Iris pigment epithelial cell (primary cell): ENCODE measurements at places on chromosomes 7 and 10.

GRCh38 chr10:58281092-58281752, 12.3 kb downstream of the CISD1 start:
- peak; percentile 17 for DNase-seq

- DNase-seq, result no peak
Observed at GRCh38 chr7:110386006-110386405, 704.9 kb upstream of the LRRN3 start.

GRCh38 chr10:35372329-35372728, 36.0 kb downstream of the CCNY start:
- DNase-seq, result peak; percentile 57

GRCh38 chr10:92916433-92916832, 68.1 kb downstream of the EXOC6 start:
- DNase-seq, result no peak

DNA sequence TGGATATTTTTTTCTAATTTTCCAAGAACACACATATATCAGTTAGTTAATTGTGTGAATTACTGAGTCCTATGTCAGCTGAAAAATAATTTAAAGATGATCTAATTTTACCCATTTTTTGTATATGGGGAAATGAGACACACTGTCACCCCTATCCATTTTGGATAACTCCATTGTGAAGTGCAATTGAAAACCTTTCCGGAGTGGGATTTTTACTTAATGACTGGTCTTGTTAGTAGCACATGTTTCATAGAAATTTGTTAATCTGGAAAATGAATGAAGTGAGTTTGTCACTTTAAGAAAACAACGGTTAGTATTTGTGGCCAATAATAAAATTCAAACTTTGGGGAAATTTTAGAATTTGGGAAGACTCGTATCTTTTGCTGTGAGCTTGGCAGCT, 2.0 kb downstream of the GARS1 start:
- no peak for DNase-seq

- no peak for DNase-seq
Observed at GRCh38 chr10:124734311-124735166, 9.6 kb downstream of the FAM53B start.

DNA sequence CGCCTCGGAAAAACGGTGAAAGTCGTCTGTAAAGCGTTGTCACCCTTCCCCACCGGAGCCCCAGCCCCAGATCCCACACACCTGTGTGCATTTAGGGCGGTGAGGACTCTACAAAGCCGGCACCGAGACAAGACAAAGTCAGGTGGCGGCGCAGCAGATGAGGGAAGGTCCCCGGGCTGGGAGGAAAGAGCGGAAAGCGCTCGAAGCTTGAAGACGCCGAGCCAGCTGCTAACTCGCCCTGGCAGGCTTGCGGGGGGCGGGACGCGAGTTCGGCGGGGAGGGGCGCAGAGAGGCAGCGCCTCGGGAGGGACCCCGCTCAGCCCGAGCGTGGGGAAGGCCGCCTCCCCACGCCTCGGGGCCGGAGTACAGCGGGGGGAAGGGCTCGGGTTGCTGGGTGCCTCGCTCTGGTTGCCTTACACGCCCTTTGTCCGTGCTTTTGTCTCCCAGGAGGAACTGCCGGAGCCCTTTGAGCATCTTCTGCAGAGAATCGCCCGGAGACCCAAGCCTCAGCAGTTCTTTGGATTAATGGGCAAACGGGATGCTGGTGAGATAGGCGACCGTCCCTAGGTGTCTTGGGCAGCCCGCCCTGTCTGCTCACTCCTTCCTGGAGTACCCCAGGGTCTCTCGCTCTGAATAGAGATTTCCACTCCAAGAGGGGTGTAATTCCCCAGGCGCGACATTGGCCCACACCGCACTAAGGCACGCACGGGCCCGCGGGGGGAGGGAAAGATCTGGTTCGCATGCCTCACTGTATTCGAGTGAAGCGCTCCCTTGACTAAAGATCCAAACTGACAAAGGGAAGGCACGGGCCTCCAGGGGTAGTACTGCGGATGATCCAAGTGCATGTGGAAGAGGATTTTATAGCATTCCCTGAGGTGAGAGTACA, 1.6 kb downstream of the TAC1 start:
- no peak for DNase-seq

- DNase-seq, result no peak
Observed at GRCh38 chr10:116990276-116990800, 14.6 kb downstream of the SHTN1 start.

DNA sequence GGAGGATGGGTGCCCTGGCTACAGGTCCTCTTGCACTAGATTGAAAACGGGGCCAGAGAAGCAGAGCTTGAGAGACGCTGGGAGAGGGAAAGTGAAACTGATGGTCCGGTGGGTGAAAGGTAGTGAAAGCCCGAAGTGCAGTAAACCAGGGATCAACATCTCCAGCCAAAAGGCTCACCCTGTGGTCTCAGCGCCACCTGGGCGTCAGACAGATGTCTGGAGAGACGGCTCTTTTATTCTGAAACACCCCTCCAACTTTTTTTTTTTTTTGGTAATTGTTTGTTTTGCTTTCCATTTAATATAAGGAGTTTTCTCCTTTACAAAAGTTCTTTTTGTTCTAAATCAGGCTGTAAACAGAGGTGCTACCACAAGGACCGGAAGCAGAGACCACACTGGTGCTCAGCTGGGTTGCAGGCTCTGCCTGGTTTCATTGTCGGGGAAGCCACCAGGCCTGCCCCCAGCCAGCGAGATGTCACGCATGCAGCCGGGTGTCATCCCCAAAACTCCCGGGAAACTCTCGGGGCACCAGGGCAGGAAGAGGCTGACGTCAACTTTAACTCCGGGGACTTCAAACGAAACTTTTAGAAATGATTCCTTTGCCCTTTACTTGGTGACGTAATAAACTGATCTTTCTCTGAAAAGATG, 11.2 kb downstream of the IL2RA start:
- DNase-seq, result peak; percentile 43

- DNase-seq, result no peak
Observed at GRCh38 chr10:33111488-33112051, 153.5 kb upstream of the ITGB1 start.

DNA sequence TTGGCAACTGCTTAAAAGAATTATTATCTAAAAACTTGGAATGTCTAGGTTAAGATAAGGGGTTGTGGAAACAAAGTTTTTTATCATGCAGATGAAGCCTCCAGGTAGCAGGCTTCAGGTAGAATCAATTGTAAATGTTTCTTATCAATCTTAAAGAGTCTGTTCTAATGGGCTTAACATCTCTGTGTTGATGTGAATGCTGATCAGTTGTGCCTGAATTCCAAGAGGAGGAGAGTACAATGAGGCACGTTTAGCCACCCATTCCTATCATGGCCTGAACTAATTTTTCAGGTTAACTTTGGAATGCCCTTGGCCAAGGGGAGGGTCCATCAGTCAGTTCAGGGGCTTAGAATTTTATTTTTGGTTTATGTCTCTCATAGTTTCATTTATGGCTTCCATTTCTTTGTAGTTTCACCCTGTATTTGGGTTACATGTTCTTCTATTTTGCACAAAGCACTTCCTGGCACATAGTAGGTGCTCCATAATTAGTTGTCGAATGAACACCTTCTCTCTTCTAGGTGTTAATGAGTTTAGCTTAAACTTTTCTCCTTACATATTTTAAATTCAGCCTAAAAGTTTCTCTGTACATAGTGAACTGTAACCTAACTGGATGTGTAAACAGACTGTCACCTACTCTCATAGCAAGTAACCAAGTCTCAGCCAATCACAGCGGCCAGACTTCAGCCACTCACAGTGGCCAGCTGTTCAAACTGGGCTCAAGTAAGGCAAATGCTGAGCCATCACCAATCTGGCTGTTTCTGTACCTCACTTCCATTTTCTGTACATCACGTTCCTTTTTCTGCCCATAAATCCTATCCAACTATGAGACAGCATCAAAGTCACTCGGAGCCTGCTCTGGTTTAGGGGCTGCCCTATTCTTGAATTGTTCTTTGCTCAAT, 34.7 kb downstream of the ALOX5 start:
- DNase-seq, result no peak

DNA sequence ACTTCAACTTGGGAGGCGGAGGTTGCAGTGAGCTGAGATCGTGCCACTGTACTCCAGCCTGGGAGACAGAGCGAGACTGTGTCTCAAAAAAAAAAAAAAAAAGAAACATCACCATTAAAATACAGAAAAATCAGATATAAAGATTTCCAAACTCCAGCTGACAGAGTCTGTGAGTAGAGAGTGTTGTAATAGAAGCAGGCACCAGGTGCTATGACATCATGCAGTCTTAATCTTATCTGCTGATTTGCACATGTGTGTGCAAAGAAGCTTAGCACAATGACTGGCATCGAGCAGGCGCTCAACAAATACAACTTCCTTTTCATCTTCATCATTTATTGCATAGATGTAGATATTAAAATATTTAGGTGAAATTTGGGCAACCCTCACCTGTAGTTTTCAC, 92.2 kb downstream of the PRKCQ start:
- DNase-seq, result no peak

GRCh38 chr7:91083855-91084644, 180.2 kb upstream of the FZD1 start:
- DNase-seq, result no peak

- DNase-seq, result no peak
Observed at GRCh38 chr10:17051851-17052250, 77.8 kb downstream of the CUBN start.

- no peak for DNase-seq
Observed at GRCh38 chr7:29956487-29956836, 33.1 kb downstream of the SCRN1 start.

DNA sequence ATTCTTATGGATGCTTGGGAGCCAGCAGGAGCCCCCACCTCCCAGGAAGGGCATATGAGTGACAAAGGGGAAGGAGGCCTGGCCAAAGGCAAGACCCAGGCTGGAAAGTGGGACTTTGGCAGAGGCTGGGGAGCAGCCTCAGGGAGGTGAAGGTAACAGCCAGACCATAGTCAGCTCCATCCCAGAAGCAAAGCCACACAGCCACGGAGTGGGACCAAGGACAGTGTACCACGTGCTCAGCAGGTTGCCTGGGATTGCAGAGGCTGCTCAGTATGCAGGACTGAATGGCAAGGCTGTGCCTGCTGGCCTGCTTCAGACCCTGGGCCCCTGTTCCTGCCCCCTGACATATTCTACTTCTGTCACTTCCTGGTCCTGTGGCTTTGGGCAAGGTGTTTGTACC, 17.6 kb upstream of the GPR26 start:
- DNase-seq, result no peak

- DNase-seq, result no peak
Observed at GRCh38 chr7:2928613-2929311, 84.7 kb upstream of the GNA12 start.

DNA sequence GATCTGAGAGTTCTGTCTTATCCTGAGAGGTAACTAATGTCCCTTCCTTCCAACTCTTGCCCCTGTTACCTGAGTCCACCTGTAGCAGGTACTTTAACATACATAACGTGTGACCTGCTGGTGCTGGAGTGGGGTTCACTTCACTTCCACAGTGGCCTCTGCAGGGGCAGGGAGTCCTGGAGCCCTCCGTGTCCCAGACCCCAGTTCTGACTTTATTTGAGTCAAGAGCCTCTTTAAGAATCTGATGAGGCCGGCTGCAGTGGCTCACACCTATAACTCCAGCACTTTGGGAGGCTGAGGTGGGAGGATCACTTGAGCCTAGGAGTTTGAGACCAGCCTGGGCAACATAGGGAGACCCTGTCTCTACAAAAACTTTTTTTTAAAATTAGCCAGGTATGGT, 117.0 kb upstream of the RET start:
- DNase-seq, result no peak

DNA sequence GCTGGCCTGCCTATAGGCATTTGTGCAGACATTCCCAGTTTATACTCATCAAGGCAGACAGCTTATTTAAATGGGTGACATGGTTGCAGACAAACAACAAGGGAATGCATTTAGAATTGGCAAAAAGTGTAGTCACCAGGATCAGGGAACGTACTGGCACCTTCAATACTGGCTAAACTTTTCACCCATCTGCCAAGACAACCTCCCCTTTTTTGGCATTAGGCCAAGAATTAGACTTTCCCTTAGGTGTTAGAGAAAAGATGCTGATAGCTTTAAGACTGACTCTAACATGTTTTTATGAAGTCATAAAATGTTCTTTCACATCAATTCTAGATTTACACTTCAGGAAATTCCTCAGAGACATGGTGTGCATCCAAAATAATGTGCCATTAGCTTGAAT, 365.9 kb downstream of the PHTF2 start:
- no peak for DNase-seq

GRCh38 chr10:46525177-46525823, 31.2 kb downstream of the GPRIN2 start:
- peak; percentile 91 for DNase-seq

GRCh38 chr10:60305380-60305892, 84.2 kb downstream of the ANK3 start:
- no peak for DNase-seq

GRCh38 chr10:118036281-118036875, 10.4 kb downstream of the RAB11FIP2 start:
- peak; percentile 14 for DNase-seq

DNA sequence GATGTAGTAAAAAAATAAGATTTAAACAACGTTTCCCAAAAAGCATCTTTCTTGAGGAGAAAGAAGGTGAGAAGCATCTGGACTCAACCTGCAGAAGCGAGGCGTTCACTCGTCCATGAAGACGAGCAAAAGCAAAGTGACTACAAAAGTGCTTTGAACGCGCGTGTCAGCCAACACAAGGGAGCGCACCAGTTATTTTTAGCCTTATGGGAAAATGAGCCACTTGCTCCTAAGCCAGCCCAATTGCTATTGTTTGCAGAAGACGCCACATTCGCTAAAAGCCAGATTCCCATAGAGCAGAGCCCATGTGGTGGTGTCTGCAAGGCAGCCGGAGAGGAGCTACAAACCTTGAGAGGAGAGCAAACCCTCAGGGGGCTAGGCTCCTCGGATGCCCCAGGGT, 122.5 kb downstream of the FAM53B start:
- no peak for DNase-seq

DNA sequence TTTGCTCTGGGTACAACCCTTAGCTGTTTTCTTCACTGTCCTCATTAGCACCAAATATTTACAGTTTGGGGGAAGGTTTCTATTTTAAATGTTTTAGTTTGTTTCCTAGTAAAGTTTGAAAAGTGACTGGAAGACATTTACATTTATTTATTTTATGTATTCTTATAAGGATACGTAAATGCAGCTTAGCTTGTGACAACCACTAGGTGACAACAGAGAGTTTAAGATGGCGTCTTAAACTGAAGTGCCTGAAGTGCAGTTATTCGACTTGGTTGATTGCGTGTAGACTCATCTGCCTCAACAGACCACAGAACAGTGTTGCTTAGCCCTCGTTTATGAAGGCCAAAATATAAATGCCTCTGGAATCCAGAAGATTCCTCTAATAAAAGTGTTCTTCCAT, 378.2 kb upstream of the MYO3A start:
- DNase-seq, result no peak

DNA sequence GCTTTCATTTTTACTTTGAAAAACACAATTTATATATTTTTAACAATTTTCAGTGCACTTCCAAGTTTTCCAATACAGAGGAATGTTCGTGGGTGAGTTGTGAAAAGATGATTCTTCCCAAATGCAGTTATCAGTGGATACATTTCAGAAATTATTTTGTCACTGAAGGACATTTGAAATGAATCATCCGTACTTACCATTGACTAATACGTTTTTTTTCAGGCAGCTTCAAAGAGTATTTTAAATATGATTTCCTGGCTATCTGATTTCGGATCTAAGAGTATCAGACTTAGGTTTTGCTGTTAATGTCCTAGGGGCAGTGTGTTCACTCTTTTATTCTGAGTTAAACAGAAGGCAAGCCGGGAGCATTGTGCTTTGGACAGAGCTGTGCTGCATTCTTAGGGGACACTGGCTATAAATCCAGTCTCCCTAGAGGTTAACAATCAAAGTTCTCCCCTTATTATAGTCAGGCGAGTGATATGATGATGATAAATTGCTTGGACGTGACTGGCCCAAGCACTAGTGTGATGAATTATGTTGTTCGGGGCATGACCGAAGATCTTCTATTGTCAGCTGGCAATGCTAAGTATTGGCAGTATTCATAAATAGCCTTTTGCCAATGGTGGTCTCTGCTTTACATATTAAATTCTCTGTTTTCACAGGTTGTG, 4.5 kb downstream of the PTER start:
- peak; percentile 64 for DNase-seq
